ENCODE measurements at places on chromosomes 2 and 18. TPM values are rescaled to one million over a fixed set of nuclear protein-coding genes. Genes with fewer than 3 reads are reported as not detected.

- DNase-seq = peak; percentile 62
These were observed 317.6 kb downstream of the TNS1 start for GRCh38 chr2:217685255-217685605.

DNA sequence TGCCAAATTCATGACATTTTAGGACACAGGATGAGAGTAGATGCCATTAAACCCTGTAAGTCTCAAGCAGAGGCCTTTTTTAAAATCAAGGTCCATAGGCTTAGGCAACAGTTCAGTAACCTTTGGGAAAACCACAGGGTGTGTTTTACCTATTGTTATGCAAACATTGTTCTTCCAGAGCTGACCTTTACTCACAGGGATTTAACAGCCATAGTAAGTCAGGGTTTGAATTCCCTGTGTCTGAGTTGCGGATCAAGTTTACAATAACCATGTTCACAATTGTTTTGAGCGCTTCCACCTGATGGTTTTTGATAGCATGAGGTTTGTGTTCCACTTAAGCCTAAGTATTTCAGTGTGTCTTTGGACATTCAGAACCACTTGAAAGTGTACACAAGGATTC is 160.1 kb upstream of the BOD1L2 start:
- DNase-seq = no peak

DNA sequence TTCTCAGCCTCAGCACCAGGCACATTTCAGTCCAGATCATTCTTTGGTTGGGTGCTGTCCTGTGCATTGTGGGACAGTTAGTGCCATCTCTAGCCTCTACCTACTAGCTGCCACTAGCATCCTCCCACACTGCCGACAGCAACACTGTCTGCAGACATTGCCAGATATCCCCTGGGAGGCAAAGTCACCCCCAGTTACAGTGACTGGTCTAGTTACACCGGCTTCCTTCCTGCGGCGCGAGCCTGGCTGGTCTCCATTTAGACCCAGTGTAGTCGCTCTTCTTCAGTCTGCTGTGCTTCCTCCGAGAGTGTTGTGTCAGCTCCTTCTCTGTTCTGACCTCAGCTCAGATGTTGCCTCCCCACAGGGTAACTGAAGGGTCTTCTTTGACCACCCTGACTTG is 283.1 kb downstream of the PHLPP1 start:
- no peak for DNase-seq

- DNase-seq = peak; percentile 42
These were observed 136.4 kb downstream of the HDAC4 start for GRCh38 chr2:239264492-239264837.

Gene FLACC1
- 0.55 TPM for total RNA-seq

Gene ALLC
- 0.20 TPM for total RNA-seq

GRCh38 chr2:202628646-202629198 is 6.0 kb upstream of the FAM117B start:
- DNase-seq = no peak

- DNase-seq = no peak
These were observed 25.2 kb downstream of the MYCN start for GRCh38 chr2:15965564-15966019.

DNA sequence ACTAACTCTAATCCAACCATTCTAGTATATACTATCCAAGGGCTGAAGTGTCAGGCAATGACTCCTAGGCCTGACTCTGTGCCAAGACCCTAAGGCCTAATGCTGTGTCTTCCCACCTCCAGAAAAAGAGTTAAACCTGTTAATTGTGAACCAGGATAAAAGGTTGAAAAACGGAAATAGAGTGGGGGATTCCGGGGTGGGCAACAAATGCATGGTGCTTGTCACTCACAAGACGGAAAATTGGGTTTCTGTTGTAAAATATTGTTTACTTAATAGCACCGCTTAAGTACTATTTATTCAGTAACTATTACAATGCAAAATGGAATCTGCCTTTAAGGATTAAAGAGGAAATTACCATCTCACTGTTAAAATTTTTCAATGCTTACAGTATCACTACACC is 3.2 kb downstream of the STK17B start:
- no peak for DNase-seq

DNA sequence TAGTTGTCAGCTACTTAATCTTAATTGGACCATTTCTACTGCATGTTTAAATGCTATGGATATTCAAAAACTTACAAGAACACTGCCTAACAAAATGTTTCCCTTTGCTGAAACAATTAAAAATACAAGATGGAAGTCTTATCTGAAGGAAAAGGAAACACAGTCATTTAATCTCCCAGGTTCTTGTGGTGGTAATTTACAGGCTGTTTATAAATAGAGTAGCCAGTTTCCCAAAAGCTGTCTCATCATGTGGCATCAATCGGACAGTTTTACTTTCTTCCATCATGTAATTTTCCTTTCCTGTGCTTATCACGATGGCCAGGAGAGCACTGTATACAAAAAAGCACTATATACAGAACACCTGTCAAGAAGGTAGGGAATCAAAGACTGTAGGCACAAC is 368.1 kb downstream of the ZEB2 start:
- DNase-seq = no peak
